ENCODE measurements at places on chromosomes 1 and 21.
A peak's percentile ranks its signal among the peaks of the same experiment; 100 is the strongest.

DNA sequence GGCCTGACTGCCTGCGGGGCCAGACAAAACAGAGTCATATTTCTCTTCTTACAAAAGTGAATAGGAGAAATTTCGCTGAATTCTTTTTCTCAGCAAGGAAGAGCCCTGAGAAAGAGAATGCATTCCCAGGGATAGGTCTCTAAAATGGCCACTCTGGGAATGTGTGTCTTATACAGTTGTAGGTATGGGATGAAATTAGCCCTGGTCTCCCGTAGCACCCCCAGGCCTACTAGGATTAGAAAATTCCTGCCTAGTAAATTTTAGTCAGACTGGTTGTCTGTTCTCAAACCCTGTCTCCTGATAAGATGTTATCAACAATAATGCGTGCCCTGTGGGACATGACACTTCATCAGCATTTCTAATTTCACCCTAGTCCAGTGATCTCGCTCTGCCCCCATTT, 920.1 kb downstream of the LTN1 start:
- DNase-seq, result no peak

- DNase-seq, result peak; percentile 91
Measured at GRCh38 chr1:21659099-21659923, 9.8 kb downstream of the RAP1GAP start.

GRCh38 chr1:117857418-117857817, 72.0 kb downstream of the GDAP2 start:
- no peak for DNase-seq

- no peak for DNase-seq
Measured at GRCh38 chr1:160662910-160663309, 16.1 kb upstream of the SLAMF1 start.

- DNase-seq, result no peak
Measured at GRCh38 chr1:229058111-229058561, 212.8 kb upstream of the RAB4A start.

DNA sequence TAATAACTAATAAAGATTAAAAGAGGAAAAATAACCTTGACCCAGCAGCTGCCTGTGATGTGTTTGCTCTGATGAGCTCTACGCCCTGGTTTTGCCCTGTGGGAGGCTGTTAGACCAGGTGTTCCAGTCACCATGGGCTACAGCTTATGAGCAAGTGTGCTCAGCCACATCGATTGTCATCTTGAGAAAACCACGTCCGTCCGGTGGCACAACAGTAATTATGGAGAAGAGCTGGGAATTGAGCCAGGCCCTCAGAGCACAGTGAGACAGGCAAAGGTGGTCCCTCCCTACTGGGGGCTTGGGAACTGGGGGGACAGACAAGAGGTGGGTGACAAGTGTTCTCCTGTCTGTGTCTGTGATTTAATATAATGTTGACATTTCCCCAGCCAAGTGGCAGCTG, 420.5 kb downstream of the MATN1 start:
- no peak for DNase-seq

GRCh38 chr1:14774225-14774624, 175.7 kb downstream of the KAZN start:
- DNase-seq, result no peak

GRCh38 chr1:235019961-235020360, 108.7 kb downstream of the TOMM20 start:
- no peak for DNase-seq

DNA sequence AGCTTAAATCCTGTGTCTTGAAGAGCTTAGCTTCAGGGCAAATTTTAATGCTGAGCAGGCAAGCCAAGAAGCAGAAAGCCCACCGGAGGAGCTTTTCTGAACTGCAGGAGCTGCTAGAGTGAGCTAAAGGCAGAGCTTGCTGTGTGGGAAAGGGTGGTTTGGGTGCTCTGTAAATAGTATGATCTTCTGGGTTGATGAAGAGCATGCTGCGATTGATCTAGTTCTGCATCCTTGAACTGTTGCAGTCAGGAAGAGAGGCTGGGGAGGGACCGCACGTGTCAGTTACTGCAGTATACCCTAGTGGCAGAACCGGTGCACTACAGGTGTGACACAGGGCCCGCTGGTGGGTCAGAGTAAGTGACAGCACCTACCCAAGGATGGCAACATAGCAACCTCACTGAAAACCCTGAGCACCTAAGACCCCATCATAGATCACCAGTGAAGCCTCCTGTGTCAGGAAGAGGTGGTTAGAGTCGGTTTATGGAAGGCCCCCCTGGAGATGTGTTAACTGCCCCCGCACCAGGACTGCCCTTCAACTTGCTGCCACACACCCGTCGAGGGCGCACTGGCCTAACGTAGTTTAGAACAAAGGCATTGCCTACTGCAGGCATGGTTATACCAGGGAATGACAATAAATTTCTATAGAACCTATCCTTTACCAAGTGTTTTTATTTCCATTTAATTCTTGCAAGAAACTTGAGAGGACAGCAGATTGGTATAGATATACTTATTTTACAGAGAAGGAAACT, 146.0 kb upstream of the KIAA0040 start:
- DNase-seq, result peak; percentile 82

- DNase-seq, result no peak
Measured at GRCh38 chr1:212689196-212689725, 10.4 kb downstream of the BATF3 start.

GRCh38 chr1:202207292-202207691, 13.7 kb downstream of the LGR6 start:
- DNase-seq, result peak; percentile 91

GRCh38 chr1:19949016-19949415, 25.6 kb upstream of the PLA2G2E start:
- no peak for DNase-seq

- no peak for DNase-seq
Measured at GRCh38 chr21:31364253-31364945, 20.3 kb upstream of the TIAM1 start.

GRCh38 chr1:75234562-75234961, 100.4 kb downstream of the LHX8 start:
- DNase-seq, result peak; percentile 12

DNA sequence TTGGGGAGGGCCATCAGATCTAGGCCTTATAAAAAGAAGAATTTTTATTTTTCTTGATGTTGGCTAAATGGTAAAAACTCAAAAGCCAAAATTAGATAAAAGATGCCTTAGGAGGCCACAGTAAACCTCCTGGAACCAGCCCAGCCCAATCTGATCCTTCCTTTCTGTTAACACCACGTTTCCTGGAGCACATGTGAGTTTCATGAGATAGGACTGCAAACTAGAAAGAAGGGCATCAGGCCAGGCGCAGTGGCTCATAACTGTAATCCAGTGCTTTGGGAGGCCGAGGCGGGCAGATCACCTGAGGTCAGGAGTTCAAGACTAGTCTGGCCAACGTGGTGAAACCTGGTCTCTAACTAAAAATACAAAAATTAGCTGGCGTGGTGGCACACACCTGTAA, 6.7 kb downstream of the HSF2BP start:
- no peak for DNase-seq

GRCh38 chr1:24161270-24161669, 18.3 kb upstream of the IL22RA1 start:
- no peak for DNase-seq

DNA sequence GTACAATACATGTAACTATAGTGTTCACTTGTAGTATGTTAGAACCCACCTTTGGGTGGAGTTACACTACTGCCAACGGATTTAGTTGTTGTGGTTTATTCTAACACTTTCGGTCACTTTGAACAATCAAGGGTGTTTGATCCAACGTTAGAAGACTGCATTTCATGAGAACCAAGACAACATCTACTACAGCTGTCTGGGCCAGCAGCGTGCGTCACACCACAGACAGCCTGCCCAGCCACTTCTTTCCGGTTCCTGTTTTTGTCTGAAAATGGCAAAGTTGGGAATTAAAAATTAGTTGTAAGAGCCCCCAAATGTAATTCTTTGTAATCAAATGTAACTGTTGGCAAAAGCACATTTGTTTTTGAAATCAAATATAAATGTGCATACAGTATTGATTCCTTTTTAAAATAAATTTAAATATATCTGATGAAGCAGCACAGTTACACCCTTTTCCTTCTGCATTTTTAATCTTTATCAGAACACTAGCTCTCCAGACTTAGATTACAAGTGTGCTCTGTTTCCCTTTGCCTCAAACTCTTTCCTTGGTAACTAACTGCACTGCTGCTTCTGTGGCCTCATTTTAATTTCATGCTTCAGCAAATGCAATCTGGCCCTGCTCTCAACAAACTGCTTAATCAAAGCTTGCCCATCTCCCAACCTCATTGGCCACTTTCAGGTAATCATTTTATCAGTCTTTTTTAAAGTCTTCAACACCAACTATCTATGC, 86.6 kb upstream of the DPH5 start:
- no peak for DNase-seq

DNA sequence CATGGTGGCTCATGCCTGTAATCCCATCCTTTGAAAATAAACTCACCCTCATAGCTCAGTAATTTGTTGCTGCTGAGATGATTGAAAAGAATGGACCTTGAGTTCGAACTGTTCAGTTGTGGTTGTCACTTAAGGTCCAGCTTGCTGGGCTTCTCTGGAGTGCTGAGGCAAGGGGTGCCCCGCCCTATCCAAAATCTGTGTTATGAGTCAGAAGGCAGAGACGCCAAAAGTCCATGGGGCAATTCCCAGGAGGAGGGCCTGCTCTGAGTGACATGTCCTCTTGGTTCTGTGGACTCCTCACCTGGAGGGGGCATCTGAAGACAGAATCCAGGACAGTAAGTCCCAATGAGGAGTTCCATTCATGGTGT, 64.8 kb downstream of the MYOM3 start:
- no peak for DNase-seq

DNA sequence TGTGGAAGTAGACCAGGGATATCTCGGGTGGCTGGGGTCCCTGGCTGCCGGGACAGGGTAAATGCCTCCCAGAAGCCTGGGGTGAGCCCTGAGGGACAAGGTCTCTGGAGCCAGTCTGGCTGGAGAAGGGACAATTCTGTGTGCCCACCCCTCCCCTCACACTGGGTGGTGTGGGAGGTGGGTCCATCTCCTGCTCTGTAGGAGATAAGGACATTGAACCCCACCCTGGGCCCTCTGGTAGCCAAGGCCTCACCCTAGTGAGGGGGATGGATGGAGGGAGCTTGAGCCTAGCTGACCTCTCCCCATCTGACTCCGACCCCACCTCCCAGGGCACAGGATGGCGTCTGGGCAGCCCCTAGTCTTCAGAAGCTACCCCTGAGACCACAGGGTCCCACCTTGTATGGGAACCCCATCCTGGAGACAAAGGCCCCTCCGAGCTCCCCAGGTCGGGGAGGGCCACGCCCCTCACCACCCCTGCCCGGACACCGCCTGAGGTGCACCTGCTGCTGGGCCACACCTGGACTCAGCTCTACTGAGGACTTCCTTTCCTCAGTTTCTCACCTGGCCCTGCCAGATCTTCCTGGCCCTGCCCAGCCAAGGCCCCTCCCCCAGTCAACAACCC, 4.3 kb downstream of the AGRN start:
- no peak for DNase-seq

- no peak for DNase-seq
Measured at GRCh38 chr1:7940745-7941436, at the start of gene TNFRSF9. Gene TNFRSF9, minus strand, starts transcription at chr1:7940839. Its CDS starts 845 bp downstream, at chr1:7939994.

- DNase-seq, result no peak
Measured at GRCh38 chr1:4676253-4676652, 21.8 kb downstream of the AJAP1 start.

DNA sequence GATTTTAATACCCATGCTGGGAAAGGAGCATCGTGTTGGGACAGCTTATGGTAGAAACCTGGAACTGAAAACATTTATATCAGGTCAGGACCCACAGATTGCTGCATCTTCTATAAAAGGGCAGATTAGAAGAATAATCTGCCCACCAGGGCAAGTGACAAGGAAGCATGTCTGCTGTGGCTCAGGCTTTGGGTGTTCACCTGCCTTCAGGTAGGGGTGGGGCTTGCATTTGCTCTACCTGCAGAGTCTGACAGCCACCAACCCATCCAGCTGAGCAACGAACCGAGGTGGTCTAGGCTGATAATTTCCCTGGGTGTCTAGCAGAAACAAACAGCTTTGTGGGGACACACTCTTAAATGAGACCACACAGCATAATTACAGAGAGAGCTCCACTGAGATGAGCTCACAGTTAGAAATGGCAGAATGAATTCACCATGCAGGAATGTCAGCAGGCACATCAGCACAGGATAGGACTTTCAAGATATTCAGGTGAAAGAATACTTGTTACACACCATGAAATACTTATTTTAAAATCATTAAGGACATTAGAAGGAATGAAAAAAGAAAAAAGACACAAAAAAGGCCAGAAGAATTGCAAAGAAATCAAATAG, 36.1 kb upstream of the B3GALT5 start:
- no peak for DNase-seq

DNA sequence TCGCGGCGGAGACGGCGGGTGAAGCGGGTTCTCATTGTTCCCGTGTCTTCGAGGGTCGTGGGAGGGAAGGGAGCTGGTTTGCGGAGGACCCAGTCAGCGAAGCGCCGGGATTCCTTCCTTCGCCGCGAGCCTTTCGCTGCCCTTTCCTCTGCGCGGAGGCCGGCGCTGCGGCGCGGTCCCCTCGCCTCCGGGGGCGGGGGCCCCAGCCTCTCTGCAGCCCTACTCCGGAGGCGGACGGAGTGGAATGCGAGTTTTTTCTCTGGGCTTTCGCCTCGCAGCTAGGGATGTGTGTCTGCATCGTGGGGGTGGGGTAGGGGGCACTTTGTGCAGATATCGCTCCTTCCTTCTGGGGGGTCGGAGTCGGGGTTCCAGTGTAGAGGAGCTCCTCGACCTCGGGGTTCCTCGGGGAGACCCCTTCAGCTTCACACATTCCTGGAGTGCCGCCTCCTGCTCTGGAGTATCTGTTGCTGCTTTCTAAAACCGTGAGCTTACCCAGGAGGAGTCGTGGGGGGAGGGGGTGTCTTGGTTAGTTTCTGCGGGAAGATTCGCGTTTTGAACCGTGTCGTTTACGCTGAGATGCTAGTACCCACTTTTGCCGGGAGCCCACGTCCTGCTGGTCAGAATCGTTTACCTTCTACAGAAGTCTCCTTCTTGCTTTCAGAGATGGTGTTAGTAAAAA, 595 bp downstream of the RNF2 start:
- peak; percentile 80 for DNase-seq

GRCh38 chr1:30684259-30684658, 39.1 kb downstream of the MATN1 start:
- no peak for DNase-seq

DNA sequence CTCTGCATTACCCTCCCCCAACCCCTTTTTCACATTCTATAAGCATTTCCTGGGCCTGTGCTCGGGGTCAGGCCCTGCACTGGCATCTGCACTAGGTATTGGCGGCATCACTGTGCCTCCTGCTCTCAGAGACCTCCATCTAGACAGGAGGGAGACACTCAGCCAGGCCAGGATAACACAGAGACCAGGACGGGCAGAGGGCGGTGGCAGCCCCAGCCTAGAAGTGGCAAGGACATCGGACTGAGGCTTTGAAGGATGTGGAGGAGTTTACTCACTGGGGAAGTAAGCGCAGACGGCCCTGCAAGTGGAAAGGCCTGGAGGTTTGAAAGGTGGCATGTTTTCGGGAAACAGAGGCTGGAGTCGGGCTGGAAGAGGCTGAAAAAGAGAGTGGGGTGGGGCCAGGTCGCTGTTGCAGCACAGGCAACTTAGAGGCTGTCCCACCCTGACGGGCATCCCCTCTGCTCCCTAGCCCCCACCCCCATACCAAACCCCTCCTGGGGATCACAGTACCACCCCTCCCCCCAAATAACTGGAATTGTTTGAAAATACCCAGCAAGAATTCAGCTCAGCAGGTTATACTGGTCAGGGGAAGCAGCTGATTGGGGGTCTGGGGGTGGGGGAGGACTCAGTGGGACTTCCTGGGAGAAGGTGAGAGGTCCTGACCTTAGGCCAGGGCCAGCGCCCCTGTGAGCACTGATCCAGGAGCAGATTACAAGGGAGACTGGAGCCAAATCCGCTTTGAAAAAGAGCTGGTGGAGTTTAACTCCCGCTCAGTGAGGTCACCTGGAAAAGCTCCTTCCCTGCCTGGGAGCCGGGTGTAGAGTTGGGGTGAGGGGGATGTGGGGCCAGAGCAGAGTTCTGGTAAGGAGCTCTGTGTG, 121.8 kb upstream of the WNT4 start:
- no peak for DNase-seq

Data from D341Med (cell line).